Stimulated activated CD8-positive, alpha-beta memory T cell treated with anti-CD3 and anti-CD28 coated beads, Interleukin-2, amount 100 ng/mL, for 1 hour (primary cell): ENCODE measurements at places on chromosomes 5 and 9.

DNA sequence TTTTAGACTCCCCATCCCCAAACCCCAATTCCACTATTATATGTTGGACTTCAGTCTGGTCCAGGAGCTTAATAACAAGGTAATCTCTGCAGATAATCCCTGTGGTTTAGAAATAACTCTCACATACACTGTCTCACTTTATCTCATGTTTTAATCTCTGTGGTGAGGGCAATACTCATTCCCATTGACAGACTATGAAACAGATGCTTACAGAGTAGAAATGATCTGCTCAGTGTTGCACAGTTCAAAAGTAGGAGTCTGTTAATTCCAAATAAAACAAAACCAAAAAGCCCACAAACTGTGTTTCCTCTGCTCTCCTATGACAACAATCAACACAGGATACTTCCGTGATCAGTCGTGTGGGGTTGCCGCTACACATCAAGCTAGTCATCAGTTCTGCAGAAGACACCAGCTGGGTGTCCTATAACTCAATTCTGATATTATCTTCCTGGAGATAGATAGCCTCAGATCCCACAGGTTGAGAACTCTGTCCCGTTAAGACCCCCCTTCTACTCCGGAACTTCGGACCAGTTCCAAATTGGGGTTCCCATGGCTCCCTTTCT is 26.3 kb upstream of the FANCC start:
- no peak for DNase-seq

DNA sequence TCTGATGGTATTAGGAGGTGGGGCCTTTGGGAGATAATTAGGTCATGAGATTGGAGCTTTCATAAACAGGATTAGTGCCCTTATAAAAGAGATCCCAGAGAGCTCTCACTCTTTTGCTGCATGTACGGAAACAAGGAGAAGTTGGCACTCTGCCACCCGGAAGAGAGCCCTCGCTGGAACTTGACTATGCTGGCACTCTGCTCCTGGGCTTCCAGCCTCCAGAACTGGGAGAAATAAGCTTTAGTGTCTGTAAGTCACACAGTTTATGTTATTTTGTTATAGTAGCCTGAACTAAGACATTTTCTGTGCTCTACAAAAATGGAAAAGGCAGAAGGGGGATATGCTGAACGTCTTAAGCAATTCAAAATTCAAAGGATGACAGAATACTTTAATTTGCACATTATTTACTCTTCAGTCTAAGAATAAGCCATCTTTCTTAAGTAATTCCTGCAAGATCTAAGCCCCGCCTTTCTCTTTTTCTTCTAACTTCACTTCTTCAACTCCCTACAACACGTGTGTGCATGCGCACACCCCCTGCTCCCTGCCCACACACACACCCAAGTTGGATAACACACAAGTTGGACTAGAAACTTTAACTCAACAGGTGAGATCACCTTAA is 17.3 kb downstream of the NFIB start:
- no peak for DNase-seq

- DNase-seq = no peak
These were observed 57.9 kb upstream of the BNC2 start for GRCh38 chr9:16928179-16928945.

DNA sequence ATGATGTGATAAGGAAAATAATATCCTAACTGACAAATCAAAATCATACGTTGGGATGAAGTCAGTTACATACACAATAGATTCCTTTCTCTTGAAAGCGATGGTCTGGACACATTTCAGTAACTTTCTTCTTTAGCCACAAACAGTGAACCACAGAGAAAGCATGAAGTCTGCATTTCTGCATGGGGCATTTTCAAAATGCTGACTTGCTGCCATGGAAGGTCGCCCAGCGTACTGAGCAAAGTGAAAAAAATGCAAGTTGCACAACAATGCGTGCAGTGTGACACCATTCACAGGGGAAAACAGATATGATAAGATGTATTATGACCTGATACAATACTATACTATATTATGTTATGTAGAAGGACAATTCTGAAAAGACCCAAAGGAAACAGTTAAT is 146.3 kb downstream of the SNX18 start:
- no peak for DNase-seq

- no peak for DNase-seq
These were observed 120.5 kb downstream of the MARCHF3 start for GRCh38 chr5:126909856-126910255.
